ENCODE measurements at places on chromosomes 7 and 10.

- no peak for DNase-seq
Measured at GRCh38 chr10:17880601-17881000, 71.1 kb upstream of the SLC39A12 start.

- DNase-seq = no peak
Measured at GRCh38 chr10:4807761-4808507, 18.1 kb upstream of the AKR1E2 start.

GRCh38 chr7:46993396-46993795 lies 588.5 kb downstream of the TNS3 start:
- no peak for DNase-seq

DNA sequence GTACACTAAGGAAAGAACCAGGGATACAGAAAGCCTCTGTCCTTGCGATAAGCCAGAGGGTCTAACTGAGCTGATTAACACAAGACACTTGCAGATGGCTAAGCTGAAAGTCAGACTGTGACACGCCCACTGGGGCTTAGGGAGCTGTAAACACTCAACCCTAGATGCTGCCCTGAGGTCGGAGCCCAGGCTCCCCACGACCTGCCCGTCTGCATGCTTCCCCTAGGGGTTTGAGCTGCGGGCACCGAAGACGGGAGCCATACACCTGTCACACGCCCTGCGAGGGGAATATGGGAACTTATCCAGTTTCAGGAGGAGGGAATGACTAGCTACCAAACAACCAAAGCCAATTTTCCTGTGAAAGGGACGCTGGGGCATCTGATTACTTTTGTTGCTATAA lies 96.0 kb downstream of the HTR5A start:
- no peak for DNase-seq

- DNase-seq = no peak
Measured at GRCh38 chr7:106927536-106927935, 62.5 kb downstream of the PIK3CG start.

- DNase-seq = no peak
Measured at GRCh38 chr10:103569896-103570295, 76.4 kb downstream of the NEURL1 start.

DNA sequence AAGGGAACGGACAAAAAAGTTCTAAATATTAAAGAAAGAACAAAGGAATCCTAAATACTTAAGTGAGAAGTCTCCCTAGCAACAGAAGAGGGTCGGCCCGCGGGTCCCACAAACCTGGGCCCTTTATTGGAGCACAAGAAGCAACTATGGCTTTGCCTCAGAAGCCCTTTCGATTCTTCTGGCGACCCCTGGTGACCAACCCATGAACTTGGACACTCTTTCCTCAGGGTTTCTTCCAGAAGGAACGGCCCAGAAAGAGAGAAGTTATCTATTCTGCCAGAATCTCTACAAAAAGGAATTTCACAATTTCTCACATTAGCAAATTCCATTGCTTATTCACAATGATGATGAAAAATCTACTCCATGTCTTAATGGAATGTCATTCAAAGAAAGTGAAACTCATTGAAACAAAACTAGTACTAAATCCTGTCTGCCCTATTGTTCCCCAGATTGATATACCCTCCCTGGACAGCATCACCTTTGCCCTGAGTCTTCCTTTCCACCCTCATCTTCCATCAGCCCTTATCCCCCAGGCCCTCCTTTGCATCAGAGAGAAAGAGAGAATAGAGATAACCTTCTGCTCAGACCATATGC lies 43.7 kb downstream of the CPVL start:
- DNase-seq = peak; percentile 82

DNA sequence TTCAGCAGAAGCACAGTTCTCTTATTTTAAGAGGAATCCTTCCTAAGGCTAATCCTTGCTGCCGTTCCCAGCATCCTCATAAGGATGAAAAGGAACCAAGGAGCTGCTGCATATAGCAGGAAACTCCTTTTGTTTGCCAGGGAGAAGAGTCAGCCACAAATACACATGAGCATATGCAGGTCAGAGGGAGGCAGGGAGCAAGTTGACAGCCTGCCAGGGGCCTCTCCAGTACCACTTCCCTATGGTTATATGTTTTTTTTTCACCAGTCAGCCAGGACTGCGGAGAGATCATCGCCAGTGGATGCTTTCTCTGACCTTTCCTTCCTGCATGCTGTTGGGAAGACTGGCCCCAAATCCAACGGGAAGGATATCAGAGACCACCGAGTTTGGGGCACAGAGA lies 39.8 kb downstream of the SLC35B4 start:
- no peak for DNase-seq

GRCh38 chr7:108012499-108013430 lies 9.8 kb upstream of the LAMB1 start:
- DNase-seq = no peak

GRCh38 chr7:103996017-103996551 lies 6.6 kb upstream of the RELN start:
- no peak for DNase-seq

DNA sequence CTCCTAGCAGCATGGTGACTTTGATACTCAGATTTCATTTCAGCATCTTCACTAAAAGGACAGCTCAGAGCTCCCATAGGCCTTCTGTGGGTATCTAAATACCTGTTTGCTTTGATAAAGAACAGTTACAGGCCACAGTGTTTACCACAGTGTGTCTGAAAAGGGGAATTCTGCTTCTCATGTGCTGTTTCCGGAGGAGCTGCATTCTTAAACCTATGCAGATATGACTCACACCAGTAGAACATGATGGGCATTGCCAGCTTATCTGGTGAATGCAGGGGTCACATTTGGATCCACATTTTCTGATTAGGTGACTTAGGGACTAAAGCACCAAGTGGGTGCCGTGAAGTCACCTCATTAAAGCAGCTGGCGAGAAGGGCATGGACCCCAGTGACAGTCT lies 52.6 kb downstream of the TRRAP start:
- no peak for DNase-seq

DNA sequence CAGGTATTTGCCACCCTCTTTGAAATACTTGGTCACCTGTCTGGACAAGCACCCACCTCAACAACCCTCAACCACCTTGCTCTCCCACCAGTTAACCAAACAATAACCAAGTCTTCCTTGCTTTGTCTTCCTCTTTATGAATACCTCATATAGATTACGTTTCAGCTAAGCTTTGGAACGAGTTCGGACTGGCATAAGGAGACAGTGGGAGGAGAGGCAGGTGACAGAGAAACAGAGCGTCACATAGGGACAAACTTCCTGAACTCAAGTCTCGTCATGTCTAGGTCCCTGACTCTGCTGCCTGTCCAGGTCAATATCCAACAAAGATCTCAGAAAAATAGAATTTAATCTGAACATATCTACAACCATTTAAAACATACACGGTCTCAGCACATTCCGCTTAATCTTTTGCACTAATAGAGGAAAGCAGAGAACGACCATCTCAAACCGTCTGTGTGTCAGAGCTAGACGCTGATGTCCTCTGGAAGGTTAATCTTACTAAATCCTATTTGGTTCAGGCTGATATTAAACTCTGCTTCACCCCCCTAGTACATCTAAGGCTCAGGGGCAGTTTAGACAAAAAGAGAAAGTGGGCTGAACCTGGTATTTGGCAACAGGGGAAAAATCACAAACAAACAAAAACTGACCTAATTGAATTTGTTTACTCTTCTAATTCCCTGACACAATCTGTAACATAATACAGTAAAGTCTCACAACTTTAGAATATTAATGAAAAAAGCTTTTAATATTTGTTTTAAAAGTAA lies 26.4 kb upstream of the SVOPL start:
- no peak for DNase-seq

DNA sequence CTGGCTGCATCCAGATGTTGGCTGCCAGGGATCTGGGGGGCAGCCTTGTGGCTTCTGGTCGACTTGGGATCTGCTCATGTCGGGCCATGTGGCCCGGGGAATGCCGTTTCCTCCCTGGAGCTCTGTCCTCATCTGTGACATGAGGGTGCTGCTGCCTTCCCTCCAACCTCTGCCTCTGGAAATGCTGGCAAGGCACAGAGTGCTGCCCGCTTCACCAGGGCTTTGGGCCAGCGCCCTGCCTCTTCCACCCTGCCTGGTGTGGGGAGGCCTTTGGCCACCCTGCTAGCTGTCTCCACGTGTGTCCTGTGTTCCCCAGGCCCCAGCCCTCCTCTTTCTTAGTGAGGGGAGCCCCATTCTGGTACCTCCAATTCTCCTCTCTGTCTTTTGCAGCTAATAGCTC lies 5.8 kb upstream of the SMARCD3 start:
- no peak for DNase-seq

DNA sequence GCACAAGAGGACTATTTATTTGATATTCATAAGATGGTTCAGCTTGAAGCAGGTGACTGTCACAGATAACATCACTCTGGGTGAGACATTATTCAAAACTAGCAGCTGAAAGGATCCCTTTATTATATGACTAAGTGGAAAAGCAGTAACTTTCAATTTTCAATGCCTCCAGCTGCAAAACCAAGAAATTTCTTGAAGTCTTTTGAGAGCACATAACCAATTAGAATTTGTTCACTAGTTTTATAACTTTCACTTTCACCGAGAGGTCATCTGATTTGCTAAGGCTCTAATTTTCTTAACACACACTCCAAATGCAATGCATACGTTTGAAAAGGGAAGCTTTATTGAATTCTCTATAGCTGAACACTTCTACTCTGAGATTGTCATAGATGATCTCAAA lies 88.6 kb upstream of the KLF14 start:
- no peak for DNase-seq

GRCh38 chr7:43880596-43880995 lies 11.3 kb upstream of the MRPS24 start:
- no peak for DNase-seq

GRCh38 chr10:50422259-50422658 lies 170.9 kb upstream of the ASAH2 start:
- DNase-seq = no peak

DNA sequence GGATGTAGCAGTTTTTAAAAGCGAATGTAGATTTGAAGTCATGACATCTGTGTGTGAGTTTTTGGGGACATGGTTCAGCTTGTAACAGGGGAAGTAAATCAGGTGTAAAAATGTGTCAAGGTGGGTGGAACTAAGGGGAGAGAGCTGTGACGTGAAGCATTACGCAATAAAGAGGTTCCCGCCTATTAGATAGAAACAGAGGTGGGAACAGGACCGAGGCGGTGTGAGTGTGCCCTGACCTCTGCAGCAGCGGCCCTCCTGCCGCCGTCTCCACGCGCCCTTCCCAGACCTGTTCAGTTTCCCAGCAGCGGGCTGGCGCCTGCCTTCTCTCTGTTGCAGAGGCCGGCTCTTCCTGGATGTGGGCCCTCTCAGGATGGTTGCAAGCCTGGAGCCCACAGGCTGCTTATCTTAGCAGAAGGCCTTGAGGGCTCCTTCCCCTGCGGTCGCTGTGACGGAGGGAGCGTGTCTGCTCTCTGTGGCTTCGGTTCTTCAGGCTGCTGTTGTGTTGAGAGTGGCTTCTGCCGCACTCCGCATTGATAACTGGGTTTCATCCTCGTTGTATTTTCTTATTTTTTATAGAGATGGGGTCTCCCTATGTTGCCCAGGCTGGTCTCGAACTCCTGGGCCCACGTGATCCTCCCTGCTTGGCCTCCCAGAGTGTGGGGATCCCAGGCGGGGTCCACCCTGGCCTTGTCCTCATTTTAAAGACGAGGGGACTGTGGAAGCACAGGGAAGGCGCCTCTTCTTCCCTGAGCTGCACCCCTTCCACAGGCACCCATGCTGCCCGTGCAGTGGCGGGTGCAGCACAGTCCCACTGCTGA lies 65.0 kb downstream of the DNAJB6 start:
- no peak for DNase-seq

GRCh38 chr7:45921699-45922519 lies 837 bp upstream of the IGFBP3 start:
- peak; percentile 30 for DNase-seq

GRCh38 chr10:73168465-73168803 lies 515 bp downstream of the FAM149B1 start:
- DNase-seq = no peak

DNA sequence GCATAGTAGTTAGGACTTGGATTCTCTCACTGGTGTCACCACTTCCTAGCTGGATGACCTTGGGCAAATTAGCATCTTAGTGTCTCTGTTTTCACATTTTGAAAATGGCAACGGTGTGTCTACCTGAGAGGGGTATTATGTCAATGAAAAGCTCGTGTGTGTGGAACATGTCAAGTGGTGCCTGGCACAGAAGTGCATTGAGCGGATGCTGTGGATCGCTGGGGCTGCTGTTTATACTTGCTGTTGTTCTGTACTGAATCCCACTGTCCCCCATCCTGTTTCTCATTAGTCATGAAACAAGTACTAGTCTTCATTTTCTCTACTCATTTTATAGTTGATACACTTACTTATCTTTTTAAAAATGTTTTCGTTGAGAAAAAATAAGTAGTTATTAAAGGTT lies 26.1 kb downstream of the RBM33 start:
- DNase-seq = no peak

DNA sequence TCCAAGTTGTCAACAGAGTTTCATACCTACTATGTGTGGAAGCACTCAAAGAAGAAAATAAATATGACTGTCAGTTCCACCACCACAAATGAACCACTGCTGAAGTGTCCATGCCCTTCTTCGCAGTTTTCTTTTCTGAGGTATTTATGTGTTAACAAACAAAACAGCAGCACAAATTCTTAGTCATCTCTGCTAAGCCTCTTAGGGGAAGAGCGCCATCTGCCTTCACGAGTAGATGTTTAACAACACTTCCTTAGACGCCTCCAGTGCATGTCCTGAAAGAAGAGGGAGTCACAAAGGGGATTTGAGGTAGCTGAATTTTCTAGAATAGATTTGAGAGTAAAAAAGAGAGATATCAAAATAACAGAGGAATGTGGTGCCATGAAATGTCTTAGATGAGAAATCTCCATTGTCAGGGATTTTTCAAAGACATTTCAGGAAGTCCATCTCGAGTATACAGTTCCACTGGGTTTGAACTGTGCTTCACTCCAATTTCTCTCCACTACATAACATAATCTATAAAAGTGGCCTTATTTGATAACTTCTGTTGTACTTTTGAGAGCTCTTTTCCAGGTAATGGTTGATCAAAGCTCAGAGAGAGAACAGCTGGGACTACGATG lies 775.3 kb upstream of the POM121L12 start:
- no peak for DNase-seq

GRCh38 chr10:112247791-112248190 lies 35.4 kb upstream of the TECTB start:
- no peak for DNase-seq

- no peak for DNase-seq
Measured at GRCh38 chr10:20970708-20971107, 73.6 kb upstream of the NEBL start.

GRCh38 chr7:418636-419280 lies 100.9 kb downstream of the PDGFA start:
- DNase-seq = no peak

DNA sequence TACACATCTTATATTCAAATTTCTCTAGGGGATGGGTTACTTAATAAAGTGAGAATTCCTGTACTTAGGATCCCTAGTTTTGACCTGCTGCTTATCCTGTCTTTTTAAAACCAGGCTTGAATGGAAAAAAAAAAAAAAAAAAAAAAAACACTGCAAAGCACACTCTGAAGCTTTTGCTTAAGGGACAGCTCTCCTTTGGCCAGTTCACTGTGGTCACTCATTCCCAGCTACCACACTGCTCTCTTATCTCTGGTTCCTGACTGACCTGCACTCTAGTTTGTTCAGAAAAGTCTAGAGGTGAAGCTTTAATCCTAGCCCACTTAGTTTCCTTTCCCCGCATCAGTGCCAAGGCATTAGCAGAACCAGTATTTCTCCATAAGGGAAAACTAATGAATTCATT lies 82.4 kb downstream of the CADPS2 start:
- DNase-seq = no peak

- no peak for DNase-seq
Measured at GRCh38 chr7:124085179-124085578, 52.3 kb upstream of the TMEM229A start.

GRCh38 chr10:70785190-70785589 lies at the start of gene TBATA:
TSS of gene TBATA (minus strand) at chr10:70785377. CDS start at chr10:70783379, 1,998 bp downstream.
- no peak for DNase-seq

GRCh38 chr10:14852236-14852635 lies 14.1 kb downstream of the HSPA14 start:
- DNase-seq = no peak
